ENCODE measurements at places on chromosomes 7 and 10.
A peak's percentile ranks its signal among the peaks of the same experiment; 100 is the strongest.

DNA sequence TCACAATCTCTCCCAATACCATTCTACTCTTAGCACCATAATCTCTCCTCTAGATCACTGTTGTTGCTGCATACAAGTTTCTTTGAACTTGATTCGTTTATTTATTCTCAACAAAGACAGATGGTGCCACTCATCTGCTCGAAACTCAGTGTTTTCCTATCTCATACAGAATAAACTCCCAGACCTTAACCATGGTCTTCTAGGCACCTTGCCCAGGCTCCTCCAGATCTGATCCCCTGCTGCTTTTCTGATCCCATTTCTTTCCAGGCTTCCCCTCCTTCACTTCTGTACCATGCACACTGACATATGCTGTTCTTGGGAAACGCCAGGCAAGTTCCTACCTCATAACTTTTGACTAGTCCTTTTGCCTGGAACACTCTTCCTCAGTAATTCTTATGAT, 645.7 kb downstream of the DNAJB9 start:
- no peak for DNase-seq

DNA sequence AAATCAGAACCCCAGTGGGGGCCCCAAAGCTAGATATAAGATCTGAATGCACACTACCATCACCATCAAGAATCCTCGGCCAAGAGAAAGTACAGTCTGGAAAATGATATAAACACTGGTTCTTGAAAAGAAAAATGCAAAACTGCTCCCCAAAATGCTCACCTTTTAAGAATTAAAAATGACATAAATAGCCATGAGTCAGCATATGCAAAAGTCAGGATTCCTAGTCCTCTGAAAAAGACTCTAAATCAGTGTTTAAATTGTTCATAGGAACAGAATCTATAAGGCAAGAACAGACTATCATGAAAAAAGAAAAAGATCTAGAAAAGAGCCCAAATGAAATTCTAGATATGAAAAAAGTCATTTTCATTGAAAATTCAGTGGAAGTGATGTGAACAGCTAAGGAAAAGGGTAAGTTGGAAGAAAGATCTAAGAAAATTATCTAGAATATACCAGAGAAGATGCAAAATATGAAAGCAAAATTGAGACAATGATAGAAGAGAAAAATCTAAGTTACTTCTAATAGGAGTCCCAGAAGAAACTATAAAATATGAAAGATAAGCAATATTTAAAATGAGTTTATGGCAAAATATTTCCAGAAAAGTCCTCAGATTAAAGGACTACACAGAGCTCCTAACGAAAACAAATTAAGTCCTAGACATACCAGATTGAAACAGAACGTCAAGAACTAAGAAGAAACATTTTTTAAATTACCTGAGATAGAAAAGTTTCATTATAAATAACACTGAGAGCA, 18.9 kb downstream of the HNRNPA2B1 start:
- no peak for DNase-seq

GRCh38 chr7:5636446-5636835, 145.0 kb downstream of the RNF216 start:
- DNase-seq = peak; percentile 15

DNA sequence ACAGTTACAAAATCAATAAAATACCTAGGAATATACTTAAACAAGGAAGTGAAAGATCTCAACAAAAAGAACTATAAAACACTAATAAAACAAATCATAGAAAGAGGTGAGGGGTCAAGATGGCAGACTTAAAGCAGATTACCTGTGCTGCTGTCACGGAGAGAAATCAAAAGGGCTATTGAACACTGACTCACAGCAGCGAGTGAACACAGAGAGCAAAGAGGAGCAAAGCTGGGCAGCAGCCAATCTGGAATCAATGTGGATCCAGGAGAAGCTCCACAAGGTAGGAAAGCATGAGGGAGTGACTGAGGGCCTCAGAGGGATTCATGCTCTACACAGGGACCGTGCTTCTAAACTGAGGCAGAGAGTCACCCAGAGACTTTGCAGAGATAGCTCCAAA, 562.0 kb upstream of the SEMA3D start:
- no peak for DNase-seq

GRCh38 chr7:131843898-131844331, 287.5 kb upstream of the PODXL start:
- DNase-seq = peak; percentile 48

DNA sequence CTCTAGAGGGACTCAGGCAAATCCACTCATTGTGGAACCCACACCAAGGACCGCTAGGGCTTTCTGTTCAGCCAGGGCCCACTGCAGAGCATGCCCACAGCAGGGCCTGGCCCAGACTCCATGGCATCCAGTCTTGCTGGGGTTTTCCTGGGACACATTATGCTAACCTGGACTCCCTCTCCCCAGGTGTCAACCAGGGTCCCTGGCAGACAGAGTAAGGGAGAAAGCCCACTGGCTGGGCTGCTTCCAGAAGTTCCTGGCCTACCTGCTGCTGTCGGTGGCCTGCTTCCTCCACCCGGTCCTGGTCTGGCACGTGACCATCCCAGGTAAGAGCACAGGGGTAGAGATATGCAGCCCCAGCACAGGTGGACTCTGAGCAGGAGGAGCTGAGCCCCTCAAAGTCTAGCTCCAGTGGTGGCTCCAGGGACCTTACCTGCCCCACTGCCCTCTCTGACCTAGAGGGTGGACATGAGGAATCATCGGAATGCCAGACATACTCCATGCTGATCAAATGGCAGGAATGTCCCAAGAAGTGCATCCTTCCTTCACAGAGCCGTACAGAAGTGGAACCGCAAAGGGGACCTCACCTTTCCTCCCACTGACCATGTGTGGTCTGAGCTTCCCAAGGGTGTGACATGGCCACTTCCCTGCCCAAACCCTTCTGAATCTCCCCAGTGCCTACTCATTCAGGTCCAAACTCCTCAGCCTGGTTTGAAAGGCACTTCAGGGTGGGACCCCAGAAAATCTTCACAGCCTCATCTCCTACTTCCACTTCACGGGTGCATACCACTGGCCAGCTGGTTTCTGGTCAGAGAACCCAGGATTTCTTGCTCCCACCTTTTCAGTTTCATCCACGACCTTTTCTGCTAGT, 22.5 kb downstream of the TMEM72 start:
- DNase-seq = no peak

DNA sequence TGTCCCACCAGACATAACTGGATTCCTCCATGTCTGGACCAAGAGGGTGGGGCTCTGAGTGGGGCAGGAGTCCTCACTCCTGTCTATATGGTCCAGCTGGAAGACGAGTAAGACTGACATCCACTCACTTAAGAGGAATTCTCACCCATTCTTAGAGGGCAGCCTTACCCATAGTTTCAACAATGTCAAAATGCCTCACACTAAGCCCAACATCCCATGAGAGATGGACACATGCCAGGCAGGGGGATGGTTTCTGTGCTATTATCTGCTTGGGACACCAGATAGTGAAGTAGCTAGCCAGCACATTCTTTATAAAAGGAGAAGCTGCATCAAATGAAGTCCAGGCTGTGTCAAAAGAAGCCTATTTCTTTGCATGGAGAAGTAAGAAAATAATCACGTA, 4.7 kb upstream of the LANCL2 start:
- no peak for DNase-seq

DNA sequence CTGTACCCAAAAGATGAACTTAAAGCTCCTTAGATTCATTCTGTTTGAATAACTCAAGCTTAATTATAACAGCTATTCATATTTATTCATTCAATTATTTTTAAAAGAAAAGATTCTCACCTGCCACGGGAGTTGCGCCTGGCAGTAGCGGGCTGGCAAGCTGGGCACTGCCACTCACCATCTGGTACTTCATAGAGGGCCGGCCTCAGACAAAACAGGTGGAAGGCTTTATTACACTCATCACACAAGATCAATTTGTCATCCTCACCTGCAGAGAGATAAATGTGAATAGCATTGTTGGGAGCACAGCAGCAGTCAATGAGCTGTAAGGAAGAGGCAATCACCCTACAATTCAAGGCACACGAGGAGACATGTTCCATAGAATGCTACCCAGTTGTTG, 15.8 kb downstream of the FZD9 start:
- no peak for DNase-seq

GRCh38 chr10:119348516-119349240, 141.3 kb downstream of the GRK5 start:
- no peak for DNase-seq

DNA sequence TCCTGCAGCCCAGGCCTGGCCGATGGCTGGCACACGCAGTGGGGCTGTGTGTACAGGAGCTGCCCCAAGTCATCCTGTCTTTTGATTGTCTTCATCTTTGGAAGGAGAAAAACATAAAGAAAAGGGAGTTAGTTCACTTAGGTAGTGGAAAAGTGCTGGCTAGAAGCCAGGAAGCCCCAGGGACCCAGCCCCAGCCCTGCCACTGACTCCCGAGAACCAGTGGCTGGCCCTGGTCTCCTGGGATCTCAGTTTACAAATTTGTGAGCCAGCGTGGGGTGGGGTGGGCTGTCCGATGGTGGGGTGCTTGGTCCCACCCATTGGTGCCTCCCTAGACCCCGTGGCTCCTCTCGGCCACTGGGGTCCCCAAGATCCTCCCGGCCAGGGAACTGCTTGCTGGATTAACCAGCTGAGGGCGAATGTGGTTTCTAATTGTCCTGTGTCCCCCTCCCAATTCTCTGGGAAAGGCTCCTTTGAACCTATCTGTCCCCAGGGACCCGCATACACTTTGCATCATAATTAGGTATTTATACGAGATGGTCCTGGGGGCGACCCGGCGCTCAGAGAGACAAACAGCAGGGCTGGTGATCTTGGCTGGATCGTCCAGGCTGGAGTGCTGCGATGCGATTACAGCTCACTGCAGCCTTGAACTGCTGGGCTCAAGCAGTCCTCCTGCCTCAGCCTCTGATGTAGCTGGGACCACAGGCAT, 16.3 kb upstream of the CHST12 start:
- no peak for DNase-seq

- DNase-seq = peak; percentile 26
Observed at GRCh38 chr10:26557641-26558014, 119.5 kb downstream of the APBB1IP start.
